ENCODE measurements at places on chromosomes 16 and 17.

DNA sequence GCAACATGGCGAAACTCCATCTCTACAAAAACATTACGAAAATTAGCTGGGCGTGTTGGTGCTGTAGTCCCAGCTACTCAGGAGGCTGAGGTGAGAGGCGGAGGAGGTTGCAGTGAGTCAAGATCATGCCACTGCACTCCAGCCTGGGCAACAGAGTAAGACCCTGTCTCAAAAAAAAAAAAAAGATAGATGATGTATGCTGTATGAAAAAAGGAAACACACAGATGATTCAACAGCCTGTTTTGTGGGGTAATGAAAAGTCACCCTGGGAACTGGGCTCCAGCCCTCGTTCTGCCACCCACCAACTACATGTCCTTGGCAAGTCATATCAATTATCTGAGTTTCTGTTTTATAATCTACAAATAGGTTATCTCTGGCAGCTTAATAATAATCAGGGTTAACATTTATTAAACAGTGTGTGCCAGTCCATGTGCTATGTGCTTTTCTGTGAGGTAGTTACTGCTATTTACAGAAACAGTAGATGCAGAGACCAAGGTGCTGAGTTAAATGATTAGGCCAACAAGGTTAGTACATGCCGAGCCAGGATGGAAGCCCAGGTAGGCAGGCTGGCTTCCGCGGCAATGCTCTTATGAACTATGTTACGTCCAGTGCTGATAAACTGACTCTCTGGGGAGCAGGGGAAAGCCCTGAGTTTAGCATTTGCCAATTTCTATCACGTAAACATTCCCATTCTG is 1.1 kb downstream of the G6PC1 start:
- DNase-seq = no peak

DNA sequence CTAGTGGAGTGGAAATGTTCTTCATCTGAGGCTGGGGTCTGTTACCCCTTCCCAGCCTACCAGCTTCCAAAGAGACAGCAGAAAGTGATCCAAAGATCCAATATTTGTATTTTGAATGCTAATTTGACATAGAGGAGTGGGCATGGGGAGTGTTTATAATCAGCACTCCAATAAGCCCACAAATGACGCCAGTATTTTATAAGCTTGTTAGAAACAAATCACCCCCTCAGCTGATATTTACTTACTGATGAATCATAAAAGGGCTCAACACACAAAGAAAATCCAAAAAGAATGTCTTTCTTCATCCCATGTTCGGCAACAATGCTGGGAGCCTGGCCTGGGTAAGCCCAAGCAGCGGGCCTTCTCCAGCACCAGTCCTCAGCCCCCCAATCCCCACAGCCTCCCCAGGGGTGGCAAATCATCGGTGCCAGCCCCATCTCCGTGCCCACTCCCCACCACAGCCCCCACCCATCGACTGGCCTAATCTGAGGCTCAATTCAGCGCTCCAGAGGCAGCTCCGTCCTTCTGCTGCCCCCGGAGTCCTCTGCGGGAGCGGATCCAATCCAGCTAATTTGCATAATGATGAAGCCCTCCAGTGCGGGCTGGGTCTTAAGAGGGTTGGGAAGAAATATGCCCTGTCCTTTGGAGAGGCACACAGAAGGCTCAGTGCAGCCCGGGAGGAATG is 169.5 kb downstream of the C16orf78 start:
- no peak for DNase-seq

DNA sequence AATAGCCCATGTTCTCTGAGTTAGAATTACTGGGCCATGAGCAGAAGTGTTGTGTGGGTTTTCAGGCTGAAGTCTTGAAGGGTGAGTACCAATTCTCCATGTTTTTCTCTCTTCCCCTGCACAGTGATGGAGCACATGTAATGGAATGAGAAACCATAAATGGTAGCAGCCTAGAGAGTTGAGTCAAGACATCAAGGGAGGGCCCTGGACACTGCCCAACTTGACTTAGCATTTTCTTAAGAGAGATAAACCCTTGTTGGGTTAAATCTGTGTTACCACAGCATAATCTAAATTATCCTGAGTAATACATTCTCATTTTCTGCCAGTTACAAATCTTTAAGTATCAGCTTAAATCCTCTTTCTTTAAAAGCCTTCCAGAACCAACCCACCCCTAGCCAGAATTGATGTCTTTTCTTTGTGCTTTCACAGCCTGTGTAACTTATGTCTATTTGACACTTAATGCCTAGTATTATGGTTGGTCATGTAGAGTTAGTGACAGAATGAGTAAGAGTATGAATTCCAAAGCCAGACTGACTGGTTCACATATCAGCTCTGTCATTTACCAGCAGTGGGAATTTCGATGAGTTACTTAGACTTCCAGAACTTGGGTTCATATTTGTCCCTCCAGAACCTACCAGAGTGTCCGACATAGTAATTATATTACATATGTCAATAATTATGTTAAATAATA is 27.0 kb upstream of the RGS9 start:
- DNase-seq = no peak

- no peak for DNase-seq
These were observed 7.9 kb downstream of the PLD6 start for GRCh38 chr17:17198281-17198680.
